ENCODE measurements at places on chromosomes 6 and 20.

- DNase-seq: peak; percentile 64
These were observed 102.6 kb downstream of the SPTLC3 start for GRCh38 chr20:13111249-13111911.

GRCh38 chr6:87623248-87623647 is 33.3 kb downstream of the ORC3 start:
- no peak for DNase-seq

DNA sequence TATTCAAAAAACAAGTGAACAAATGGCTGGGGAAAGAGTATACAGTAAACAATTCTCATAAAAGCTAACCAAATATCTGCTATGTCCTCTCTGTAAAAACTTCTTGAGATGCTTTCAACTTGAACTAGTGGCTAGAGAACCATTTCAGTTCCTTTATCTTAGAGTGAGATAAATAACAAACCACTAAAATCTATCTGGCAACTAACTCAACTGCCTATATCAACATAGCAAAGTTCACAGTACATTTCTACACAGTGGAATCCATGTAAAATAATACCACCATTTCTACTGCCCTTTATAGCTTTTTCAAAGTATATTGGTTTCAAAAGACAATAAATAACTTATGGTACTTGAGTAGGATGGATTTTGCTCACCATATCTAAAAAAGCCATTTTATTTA is 95.1 kb downstream of the MMS22L start:
- no peak for DNase-seq

DNA sequence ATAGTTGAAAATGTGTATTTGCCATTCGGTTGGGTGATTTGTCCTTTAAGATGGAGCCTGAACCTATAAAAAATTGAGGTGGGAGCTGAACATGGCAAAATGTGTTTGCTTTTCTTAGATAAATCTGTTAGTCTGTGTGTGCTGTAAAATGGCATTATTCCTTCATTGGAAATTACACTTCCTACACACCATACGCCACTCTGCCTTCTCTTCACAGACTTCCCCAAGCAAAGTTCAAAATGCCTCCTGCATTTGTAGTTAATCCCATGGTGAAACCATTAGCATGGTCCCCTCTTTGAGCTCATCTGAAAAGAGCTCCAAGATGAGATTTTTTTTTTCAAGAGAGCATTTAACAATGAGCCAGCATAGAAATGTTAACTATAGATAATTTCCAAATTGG is 567 bp downstream of the ADTRP start:
- no peak for DNase-seq

GRCh38 chr6:156934069-156934460 is 156.9 kb downstream of the ARID1B start:
- DNase-seq: peak; percentile 93

- no peak for DNase-seq
These were observed 75.8 kb downstream of the SYCP2L start for GRCh38 chr6:10962673-10963072.

- peak; percentile 61 for DNase-seq
These were observed 554 bp upstream of the ZSCAN31 start for GRCh38 chr6:28336284-28337120.

DNA sequence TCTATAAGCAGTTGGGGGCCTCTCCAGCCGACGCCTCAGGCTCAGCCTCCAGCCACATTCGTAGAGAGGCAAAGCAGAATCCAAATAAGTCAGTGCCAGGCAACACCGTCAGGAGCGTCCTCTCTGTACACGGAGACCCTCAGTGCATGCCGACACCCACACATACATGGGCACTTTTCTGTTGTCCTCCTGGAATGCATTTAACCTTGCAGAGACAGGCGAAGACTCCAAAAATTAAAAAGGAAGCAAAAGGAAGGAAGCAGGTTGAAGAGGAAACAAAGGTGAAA is 325.9 kb downstream of the TAF4 start:
- DNase-seq: no peak

GRCh38 chr6:11774426-11774825 is 4.2 kb downstream of the ADTRP start:
- DNase-seq: no peak

GRCh38 chr20:49747707-49748524 is 34.2 kb upstream of the B4GALT5 start:
- DNase-seq: no peak

DNA sequence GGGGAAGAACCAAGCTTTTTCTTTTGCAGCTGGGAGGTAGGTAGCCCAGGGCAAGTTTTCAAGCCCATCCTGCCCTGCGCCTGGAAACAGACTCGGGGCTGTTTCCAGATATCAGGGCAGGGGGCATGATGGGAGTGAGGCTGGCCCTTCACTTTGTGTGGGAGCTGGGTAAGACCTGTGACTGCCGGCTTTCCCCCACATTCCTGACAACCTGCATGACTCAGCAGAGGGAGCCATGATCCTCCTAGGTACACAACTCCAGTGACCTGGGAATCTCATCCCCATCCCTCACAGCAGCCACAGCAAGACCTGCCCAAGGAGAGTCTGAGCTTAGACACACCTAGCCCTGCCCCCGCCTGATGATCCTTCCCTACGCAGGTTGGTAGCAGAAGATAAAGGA is 280.8 kb downstream of the SOX4 start:
- DNase-seq: no peak

- no peak for DNase-seq
These were observed 2.8 kb upstream of the ZNF292 start for GRCh38 chr6:87152526-87152955.

DNA sequence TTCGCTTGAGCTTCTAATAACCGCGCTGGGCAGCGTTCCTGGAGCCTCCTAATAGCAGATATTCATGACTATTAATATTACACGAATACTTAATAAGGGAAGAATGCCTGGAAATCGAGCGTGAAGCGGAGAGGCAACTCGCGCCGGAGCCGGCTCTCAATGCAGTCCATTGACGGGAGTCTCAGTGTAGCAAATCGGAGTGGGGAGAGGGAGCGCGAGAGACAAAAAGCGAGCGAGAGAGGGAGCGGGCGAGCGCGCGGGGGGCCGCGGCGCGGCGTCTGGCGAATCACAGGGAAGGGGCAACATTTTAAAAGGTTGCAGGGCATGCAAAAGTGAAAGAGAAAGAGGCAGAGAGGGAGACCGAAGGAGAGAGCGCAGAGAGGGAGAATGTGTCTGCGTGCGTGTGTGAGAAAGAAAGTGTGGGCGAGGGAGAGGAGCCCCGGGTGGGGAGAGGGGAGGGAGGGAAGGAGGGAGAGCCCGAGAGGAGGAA is 2.9 kb downstream of the TFAP2A start:
- peak; percentile 88 for DNase-seq

DNA sequence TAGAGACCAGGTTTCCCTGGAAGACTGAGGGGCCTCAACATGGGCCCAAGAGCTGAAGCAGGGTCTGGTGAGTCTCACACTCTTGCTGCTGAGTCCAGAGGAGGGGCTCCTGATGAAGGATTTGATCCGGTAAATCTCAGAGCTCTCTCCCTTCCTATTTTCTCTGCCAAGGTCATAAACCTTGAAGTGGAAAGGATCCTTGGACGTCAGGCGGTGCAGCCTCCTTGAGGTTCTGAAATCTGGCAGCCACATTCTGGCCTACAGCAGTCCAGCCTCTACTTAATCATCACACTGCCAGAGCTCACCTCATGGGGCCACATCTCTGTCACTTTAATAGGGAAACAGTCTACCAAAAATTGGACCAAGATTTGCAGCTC is 24.0 kb downstream of the ACSS1 start:
- DNase-seq: no peak

- DNase-seq: no peak
These were observed 62.7 kb upstream of the SYNDIG1 start for GRCh38 chr20:24406750-24407149.

GRCh38 chr20:11379257-11380011 is 538.3 kb upstream of the BTBD3 start:
- no peak for DNase-seq

GRCh38 chr6:43764772-43765171 is 5.2 kb upstream of the VEGFA start:
- DNase-seq: no peak

GRCh38 chr6:143248359-143248758 is 187.7 kb downstream of the AIG1 start:
- DNase-seq: no peak
